ENCODE measurements at places on chromosomes 6 and 20.

GRCh38 chr6:151007076-151007475, 141.6 kb downstream of the MTHFD1L start:
- no peak for DNase-seq

GRCh38 chr6:96947055-96947454, 22.5 kb downstream of the KLHL32 start:
- no peak for DNase-seq

DNA sequence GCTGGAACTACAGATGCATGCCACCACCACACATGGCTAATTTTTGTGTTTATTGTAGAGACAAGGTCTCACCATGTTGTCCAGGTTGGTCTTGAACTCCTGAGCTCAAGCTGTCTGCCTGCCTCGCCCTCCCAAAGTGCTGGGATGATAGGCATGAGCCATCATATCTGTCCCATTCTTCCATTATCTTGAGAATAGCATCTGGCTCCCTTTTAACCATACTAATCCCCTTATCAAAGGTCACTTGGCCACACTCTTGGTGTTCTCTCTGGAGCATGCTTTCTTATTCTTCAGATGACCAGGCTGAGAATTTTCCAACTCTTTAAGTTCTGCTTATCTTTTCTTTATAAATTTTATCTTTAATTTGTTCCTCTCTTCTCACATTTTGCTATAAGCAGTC, 15.9 kb upstream of the TRERF1 start:
- DNase-seq = no peak

DNA sequence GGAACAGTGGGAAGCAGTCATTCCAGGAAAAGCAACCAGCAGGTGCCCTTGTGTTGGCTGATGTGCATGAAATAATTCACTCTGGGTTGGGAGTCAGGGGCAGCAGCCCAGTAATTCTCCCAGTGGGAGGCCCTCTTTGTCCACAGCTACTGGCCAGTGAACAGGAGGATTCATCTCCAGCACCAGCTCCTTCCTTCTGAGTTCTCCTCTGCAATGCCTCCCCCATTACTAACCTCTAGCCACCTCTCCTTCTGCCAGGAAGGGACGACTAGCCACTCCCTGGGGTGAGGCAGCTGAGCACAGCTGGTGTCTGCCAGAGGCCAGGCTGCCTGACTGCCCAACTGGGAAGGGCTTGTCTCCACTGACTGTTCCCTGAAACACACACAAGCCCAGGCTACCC, 12.5 kb upstream of the R3HDML start:
- no peak for DNase-seq

DNA sequence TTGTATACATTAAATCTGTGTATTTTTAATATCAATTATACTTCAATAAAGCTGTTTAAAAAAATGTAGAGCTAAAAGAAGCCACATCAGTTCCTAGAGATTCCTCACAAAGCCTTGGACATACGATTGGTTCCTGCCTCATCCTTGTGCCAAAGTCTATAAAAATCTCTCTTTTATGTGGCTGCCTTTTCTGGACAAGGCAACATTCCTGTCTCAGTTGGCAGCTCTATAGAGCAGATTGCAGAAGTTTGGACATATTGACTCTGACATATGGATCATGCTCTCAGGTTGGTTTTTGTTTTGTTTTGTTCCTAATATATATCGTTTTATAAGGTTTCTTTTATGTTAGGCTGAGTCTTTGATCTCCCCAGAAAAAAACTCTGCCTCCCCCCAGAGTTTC, 148.9 kb downstream of the MAFB start:
- no peak for DNase-seq

DNA sequence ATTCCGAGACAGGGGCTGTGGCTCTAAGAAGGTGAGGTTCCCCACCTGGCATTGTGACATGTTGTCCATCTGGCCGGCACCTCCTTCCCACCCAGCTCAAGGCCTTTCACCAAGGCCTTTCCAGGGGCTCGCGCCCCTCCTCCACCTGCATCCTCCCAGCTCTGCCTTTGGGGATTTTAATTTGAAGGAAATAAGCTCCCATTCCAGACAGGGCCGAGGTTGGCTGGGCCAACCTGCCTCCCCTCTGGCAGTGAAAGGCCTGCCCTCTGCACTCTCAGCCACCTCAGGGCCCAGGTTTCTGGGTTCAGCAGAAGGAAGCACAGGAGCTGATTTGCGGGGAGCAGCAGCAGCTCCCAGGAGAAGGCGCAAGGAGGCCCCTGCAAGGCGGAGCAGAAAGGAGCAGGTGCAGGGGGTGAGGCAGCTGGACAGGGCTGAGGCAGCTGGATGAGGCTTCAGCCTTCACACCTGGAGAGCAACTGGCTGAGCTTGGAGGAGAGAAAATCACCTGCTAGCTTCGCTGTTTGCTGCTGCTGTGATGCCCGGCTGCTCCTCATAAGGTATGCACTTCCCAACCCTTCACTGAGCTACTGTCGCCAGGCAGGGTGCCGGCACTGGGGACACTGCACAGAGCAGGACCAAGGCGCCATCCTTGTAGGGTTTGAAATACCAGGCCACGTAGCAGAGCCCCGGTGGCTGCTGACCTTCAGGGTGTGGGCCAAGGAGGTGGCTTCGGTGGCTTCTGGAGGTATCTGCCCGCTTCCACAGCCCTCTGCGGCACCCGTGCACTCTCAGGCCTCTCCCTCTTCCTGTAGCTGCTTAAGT, 147.0 kb downstream of the SYNDIG1 start:
- no peak for DNase-seq

DNA sequence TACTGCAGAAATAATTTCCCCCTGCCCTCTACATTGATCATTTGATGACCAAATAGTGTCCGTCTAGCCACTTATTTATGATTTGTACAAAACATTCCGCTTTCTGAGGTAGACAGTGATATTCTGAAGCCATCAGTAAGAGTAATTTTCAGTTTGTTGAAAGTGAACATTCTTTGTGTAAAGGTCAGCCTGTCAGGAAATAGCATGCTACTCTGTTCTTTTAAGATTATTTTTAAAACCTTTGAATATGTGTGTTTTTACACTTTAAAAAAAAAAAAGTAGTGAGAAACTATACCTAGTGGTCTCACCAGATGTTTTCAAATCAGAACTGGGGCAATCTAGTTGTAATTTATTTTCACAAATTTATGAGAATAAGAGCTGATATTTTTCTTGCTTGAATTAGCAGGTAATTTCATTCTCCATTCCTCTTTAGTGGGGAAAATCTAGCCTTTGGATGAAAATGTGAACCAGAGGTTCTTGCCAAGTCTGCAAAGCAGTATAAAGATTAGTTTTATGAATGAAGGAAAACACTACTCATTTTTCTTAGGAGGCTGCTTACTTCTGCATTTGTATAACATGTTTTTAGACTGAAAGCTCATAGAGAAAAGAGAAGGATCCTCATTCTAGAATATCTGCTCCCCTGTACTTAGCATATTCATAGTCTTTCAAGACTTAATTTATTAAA, 12.1 kb upstream of the REV3L start:
- DNase-seq = no peak

- DNase-seq = peak; percentile 70
These were observed 179.7 kb upstream of the MYLIP start for GRCh38 chr6:15948930-15949900.

GRCh38 chr20:8133851-8134451, 1.9 kb downstream of the PLCB1 start:
- peak; percentile 17 for DNase-seq

GRCh38 chr20:20820785-20821483, 108.5 kb upstream of the RALGAPA2 start:
- DNase-seq = peak; percentile 28

- DNase-seq = no peak
These were observed 95.7 kb downstream of the COL21A1 start for GRCh38 chr6:56151609-56152224.

GRCh38 chr6:150334790-150335783, 33.7 kb upstream of the IYD start:
- DNase-seq = peak; percentile 17

DNA sequence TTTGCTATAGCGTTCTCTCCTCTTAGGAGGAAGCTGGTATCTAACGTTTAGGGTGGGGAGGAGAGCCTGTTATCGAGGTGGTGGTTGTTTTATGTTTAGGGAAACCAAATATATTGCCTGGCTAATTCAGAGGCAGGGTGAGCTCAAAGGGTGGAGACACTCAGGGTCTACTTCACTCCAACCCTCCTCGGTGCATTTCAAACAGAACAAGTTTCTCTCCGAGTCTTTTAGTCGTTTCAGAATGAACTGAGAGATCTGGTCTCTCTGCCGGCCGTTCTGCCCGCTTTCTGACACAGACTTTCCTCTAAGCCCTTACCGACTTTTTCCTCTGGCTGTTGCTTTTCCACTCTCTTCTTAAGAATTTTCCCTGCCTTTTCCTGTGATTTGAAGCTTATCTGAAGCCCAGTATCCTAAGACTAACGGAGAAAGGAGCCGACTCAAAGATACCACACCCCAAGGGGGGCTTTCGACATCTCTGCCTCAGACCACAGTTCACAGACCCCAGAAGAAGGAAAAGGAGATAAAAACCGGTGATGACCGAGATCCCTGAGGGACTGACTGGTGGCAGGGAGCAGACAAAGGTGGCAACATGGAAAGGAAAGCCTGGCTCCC, 865 bp downstream of the STK38 start:
- DNase-seq = no peak
